ENCODE measurements at places on chromosomes 5 and 9. TPM values are rescaled to one million over a fixed set of nuclear protein-coding genes. Genes with fewer than 3 reads are reported as not detected.

DNA sequence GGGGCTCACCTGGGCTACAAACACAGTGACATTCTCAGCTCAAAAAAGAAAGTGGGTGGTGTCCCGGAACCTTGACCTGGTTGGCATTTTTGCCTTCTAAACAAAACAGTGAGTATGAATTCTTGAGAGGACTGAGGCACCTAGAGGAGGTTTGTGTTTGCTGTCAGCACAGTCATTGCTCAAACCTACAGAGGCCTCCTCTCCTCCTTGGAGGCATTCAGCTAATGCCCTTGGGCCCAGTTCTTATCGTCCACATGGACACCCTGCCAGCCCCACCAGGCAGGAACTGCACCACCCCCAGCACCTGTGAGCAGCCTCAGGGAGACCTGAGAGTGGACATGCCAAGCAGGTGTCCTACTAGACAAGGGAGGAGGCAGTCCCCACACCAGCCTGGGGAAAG lies 156.7 kb downstream of the SYK start:
- DNase-seq = no peak

DNA sequence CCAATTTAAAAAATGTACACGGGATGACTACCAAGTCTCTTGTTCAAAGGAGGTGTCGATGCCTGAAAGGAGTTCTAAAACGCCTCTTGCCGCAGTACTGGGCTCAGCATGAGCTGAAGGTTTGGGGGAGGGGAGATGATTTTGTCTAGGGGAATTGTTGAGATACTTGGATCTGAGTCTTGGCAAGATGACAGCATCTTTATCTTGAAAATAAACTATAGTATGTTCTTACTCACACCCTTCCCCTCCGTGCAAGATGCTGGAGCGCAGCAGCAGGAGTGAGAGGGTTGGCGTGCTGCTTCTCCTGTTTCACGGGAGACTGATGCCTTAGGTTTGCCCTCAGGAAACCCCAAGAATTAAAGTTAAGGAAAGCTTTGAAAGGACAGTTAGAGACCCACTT lies 47.3 kb downstream of the FAM78A start:
- no peak for DNase-seq

GRCh38 chr5:14667770-14668169 lies 3.3 kb downstream of the OTULIN start:
- no peak for DNase-seq

Gene PCDHB12
- total RNA-seq = not detected

DNA sequence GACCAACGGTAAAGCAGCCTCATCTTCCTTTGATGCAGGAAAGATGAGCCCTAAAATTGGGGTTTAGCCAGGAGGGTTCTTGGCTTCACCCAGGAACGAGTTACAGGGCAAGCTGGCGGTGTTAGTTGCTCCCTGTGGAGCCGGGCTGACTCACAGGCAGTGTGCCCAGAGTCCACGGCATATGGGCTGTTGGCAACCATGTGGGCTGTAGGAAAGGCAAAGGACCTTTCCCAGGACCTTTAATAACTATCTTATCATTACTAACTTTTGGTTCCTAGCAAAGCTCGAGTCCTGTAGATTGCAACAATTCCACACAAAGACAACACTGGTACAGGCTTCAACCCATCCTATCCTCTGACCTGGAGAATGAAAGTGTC lies 29.8 kb upstream of the CLPTM1L start:
- DNase-seq = no peak

Gene SPINK6
- total RNA-seq = not detected

All from epithelial cell of proximal tubule (primary cell).